Activated gamma-delta T cell treated with Interleukin-2 at 50 U/mL for 16 hours (primary cell): ENCODE measurements at places on chromosomes 12 and 14.

DNA sequence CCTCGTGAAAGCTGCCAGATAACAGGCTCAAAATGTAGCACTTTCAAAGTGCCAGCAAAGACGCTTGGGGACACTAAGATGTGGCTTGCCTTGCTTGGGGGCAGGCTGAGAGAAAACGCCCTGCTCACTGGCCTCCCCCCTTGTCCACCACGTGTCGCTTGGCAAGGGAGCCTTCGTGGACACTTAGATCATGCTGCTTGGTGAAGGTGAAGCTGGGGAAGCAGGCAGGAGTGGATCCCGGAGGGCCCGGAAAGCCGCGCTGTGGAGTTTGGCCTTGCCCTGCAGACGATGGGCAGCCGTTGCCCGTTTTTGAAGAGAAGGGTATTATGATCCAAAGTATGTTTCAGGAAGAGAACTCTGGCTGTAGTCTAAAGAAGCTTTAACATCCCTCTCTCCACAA, 53.4 kb upstream of the BDKRB2 start:
- no peak for DNase-seq

- no peak for DNase-seq
Observed at GRCh38 chr14:101734246-101734847, 27.2 kb upstream of the PPP2R5C start.

DNA sequence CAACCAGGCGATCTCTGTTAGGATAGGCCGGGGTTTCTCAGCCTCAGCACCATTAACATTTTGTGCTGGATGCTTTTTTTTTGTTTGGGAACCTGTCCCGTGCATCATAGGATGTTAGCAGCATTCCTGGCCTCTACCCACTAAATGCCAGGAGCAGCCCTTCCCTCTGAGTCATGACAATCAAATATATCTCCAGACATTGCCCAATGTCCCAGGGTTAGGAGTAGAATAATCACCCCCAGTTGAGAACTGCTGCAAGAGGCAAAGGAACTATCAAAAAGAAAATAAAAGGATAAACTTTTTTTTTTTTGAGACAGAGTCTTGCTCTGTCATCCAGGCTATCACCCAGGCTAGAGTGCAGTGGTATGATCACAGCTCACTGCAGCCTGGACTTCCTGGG, 76.0 kb downstream of the ACACB start:
- no peak for DNase-seq

DNA sequence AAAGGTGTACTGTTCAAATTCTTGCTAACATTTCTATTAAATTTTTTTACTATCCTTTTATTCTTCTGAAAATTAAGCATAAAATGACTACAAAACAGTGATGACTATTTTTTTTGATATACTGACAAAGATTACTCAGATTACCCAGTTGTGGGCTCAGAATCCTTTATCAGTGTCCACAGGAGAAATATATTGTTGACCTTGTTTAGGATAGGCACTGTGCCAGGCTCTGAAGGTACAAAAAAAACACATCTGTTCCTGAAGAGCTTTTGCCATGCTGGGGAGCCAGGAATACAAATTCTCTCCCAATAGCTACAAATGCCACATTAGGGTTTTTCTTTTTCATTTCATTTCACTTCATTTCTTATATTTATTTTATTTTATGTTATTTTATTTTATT, 26.9 kb upstream of the GCH1 start:
- DNase-seq, result no peak

DNA sequence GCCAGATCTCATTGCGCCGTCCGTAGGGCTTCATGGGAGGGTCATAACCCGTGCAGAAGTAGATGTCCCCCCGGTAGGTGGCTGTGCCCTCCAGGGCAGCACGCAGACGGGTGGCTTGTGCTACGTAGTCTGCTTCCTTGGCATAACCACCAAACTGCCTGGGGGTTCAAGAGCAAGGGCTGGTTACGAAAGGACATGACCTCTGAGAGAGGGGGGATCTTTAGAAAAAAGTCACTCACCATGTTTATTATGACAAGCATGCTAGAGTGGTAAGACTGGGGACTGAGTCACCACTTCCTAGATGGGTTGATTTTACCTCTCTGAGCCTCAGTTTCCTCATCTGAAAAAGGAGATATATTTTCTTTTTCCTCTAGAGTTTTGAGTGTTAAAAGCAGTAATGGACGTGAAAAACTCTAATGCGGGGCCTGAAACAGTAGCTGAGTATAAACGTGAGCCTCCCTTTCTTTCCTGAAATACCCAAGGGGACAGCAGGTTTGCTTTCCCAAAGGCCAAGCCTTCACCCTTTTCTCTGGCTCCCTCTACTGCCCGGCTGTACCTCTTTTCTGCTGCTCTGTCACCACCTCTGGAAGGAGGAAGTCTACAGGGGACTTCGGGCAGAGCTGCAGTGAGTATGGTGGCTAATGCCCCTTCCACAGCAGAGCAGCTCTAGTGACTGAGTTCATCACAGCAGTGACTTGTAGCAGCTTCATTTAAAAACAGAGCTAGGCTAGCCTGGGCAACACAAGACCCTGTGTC, 23.5 kb upstream of the GPRC5D start:
- no peak for DNase-seq

DNA sequence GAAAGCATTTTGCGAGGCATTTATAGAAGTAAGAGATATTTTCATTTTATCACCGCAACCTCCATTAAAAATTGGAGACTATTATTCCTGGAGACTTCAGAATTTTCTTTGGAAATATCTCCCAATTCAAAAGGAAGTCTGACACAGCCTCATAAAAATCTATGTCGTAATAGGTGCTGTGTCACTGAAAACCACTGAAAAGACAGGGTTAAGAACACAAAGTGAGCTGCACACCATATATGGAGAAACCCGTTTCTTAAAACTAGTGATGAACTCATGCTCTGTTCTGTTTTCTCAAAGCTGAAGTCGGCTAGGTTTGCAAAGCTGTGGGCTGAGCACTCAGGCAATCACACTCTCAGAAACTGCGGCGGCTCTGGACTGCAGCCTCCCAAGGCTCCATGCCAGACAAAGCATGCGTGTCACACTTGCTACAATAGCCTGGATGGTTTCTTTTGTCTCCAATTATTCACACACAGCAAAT, at the start of gene GLIPR1:
Gene GLIPR1 (plus strand): TSS at position 287 of the 481 bp plus-strand sequence. CDS start 126 bp downstream, at position 413.
- DNase-seq, result peak; percentile 57

GRCh38 chr12:123743002-123743401, 19.1 kb upstream of the DNAH10 start:
- no peak for DNase-seq

- no peak for DNase-seq
Observed at GRCh38 chr14:28778138-28779117, 11.8 kb downstream of the FOXG1 start.

DNA sequence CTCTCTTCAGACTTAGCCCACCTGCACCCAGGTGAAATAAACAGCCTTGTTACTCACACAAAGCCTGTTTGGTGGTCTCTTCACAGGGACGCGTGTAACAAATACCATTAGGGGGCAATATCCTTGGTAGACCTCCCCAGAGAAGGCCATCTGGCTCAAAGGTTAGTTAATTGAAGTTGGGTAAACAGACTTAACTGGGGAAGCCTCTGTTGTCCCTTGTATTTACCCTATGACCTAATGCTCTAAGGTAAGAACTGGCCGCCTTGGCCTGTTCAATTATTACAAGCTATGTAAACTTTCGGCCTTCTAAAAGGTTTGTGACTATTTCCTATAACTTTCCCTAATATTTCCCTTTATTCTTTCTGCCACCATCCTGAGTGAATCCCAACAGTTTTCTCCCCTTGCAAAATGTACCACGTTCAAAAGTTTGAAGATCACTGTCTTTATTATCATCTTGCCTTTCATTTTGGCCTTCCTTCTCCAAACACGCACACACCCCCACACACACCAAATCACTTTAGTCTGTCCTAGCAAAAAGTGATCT, 15.3 kb upstream of the LYZ start:
- DNase-seq, result no peak

- no peak for DNase-seq
Observed at GRCh38 chr12:130160711-130161231, 1.5 kb upstream of the FZD10 start.

GRCh38 chr14:95164506-95164905, 7.2 kb upstream of the DICER1 start:
- no peak for DNase-seq

- DNase-seq, result no peak
Observed at GRCh38 chr12:89260841-89261637, 91.3 kb downstream of the DUSP6 start.

DNA sequence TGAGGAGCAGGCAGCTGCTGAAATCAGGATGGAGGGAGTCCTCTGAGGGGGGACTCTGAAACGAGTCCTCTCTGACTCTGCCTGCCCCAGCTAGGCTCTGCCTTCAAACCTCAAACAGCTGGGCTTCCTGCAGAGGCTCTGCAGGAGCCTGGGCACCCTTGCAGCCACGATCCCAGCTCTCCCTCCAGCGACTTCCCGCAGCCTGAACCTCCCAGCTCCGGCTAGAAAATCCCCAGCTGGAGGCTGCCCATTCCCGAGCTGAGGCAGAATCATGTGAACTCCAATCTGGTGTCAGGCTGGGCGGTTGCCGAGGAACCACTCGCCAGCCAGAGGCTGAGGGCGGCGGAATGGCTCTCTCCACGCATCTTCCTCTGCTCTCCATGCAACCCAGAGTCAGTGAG, at the start of gene GPR68:
Gene GPR68 (minus strand): TSS at position 204 of the 401 bp plus-strand sequence. CDS start 9,654 bp downstream, outside the sequence.
- peak; percentile 34 for DNase-seq

GRCh38 chr12:15842108-15842507, 40.1 kb upstream of the STRAP start:
- no peak for DNase-seq

- DNase-seq, result no peak
Observed at GRCh38 chr12:52914576-52915121, 9.8 kb upstream of the KRT8 start.

- DNase-seq, result no peak
Observed at GRCh38 chr12:69913526-69913925, 88.5 kb downstream of the MYRFL start.

DNA sequence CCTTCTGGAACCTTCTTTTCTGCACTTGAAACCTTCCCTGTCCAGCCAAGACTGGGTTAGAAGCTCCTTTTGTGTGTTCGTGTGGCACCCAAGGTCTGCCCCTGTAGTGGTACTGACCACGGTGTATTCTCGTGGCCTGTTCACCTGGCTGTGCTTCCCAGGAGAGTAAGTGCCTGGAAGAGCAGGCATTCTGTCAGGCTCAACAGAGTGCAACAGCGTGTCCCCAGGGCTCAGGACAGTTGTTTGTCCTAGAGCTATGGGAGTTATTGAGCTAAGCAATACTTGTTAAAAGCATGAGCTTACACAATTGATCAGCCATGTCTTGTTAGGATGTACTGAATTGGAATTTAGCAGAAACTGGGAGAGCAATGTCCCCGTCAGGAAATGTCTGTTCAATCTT, 12.9 kb upstream of the SLC38A2 start:
- DNase-seq, result no peak

DNA sequence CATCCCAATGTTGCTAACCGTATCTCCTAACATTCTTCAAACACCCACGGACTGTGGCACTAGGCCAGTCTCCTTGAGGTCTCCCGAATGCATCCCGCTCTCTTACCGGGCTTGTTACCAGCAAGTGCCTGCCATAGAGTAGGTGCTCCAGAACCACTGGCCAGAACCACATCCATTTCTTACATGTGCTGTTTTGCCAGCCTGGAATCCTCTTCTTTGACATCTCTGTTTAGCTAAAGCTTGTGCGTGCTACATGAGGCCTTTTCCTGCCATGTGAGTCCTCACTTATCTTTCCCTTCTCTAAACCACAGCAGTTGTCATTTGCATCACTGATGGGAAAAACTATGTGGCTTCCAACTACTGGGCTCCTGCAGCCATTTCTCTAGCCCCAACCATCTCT, 397.4 kb downstream of the PCNX1 start:
- DNase-seq, result no peak
